ENCODE measurements at places on chromosomes 12 and 14.

DNA sequence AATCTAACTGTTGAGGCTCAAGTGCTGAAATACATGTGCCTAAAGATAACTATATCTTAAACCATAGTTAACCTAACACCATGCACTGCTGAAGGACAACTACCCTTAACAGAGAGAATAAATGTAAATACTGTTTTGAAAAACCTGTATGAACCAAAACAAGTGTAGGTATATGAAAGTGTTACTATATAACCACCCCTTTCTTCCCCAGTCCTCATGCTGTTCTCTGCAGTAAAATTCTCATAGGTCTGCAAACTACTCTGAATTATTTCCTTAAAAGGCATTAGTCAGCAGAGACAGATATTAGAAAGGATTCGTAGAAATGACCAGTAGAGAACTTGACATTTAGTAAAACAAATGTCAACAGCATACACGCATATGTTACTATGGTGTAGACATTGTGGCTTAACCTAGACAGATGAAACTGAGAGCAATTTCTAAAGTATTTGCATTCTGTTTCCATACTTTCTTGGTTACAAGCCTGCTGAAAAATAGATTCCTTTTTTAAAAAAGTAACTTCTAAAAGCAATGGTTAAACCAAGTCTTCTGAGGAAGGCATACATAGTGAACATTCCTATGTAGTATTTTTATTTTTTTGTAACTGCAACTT, 13.9 kb downstream of the CSRP2 start:
- no peak for DNase-seq

DNA sequence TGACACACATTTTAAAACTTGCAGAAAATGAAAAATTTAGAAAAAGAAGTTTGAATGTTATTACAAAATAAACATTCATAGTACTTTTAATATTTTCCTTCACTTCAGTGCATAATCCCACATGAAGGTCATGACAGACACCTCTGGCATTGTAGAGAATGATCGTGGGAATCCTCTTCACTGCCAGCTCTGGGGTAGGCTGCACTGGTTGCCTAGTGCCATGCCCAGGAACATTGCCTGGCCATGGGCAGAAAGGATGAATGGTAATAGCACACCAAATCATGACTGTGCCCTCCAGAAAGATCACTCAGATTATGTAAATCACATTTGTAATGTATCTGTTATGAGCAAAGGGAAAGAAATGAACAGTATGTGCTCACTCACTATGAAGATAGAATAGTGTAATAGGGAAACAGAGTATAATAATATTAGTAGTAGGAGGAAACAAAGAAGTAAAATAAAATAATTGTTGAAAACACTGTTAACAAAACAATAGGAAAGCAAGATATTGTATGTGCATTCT, 161.6 kb downstream of the PLCZ1 start:
- DNase-seq, result peak; percentile 41

- peak; percentile 35 for DNase-seq
Observed at GRCh38 chr12:104686196-104686595, 229.4 kb downstream of the CHST11 start.

- no peak for DNase-seq
Observed at GRCh38 chr14:85239791-85240190, 290.2 kb upstream of the FLRT2 start.

DNA sequence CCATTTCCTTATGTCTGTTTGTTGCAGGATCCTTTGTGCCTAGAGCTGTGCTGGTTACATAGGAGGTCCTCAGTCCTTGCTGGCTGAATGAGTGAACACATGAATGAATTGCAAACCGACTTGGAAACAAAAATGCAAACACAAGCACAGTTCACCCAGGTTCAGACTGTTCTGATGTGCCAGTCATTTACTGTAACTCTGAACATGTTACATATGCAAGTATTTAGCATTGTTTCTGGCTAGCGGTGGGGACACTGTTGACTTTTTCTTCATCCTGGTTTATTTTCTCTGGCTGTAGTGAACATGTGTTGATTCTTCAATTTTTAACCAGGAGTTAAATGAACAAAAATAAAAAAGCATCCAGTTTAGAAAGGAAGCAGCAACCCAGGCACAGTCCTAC, 33.4 kb downstream of the TSPAN9 start:
- DNase-seq, result no peak

- DNase-seq, result no peak
Observed at GRCh38 chr14:47490353-47490752, 185.1 kb downstream of the MDGA2 start.

- no peak for DNase-seq
Observed at GRCh38 chr12:132329036-132329719, at the start of gene GALNT9. TSS of gene GALNT9 (minus strand) at chr12:132329589. CDS start at chr12:132329203, 386 bp downstream.

DNA sequence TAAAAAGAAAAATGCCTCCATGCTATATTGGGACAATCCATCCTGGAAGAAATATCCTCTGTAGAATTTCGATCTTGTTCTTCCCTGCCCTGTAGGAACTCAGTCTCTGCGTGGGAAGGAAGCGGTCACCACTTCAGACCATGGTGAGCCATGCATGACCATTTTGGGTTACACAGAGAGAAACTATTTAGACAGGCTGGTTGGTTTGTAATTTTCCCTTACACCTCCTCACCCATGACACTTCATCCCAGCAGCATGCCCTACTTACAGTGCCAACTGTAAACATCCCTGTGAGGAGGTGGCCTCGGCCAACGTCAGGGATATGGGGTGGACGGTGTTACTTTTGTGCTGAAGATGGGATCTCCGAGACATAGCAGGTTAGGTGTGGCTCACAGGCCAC, 121.4 kb downstream of the SMOC1 start:
- no peak for DNase-seq

- no peak for DNase-seq
Observed at GRCh38 chr12:117523971-117524370, 162.5 kb upstream of the NOS1 start.

- DNase-seq, result no peak
Observed at GRCh38 chr14:61524936-61525292, 170.4 kb upstream of the HIF1A start.

- DNase-seq, result no peak
Observed at GRCh38 chr14:93173943-93174395, 10.7 kb downstream of the MOAP1 start.

GRCh38 chr12:41365653-41366171, 177.6 kb downstream of the PDZRN4 start:
- no peak for DNase-seq

DNA sequence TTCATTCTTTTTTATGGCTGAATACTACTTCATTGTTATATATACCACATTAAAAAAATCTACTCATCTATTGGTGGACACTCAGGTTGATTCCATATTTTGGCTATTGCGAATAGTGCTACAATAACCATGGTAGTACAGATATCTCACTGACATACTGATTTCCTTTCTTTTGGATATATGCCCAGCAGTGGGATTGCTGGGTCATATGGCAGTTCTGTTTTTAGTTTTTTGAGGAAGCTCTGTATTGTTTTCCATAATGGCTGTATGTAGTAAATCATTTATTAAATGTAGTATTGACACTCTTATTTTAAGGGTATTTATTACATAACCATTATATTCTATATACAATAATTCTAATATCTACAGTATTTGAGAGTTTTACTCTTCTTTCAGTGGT, 43.7 kb downstream of the PTCSC3 start:
- no peak for DNase-seq

GRCh38 chr14:73741386-73741875, 27.2 kb upstream of the PNMA1 start:
- DNase-seq, result peak; percentile 91

- DNase-seq, result no peak
Observed at GRCh38 chr12:124018539-124018938, 45.5 kb downstream of the ZNF664 start.

DNA sequence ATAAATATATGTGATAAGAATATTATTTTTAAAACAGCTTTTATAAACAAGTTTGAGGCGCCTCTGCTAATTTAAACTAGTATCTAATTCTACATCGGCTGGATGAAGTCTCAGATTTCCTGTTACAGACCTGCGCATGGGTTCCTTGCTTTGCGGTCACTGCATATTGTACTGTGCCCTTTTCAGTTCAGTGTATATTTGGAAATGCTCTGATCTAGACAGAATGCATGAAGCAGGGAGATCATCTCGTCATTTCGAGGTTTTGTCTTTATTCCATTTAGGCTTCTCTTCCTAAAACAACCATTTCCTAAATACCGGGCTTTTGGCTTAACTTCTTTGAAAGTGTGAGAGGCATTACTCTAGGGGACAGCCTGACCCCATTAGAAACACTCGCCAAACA, 25.6 kb downstream of the CRACR2A start:
- no peak for DNase-seq

- no peak for DNase-seq
Observed at GRCh38 chr14:95303552-95303951, 16.2 kb downstream of the CLMN start.

DNA sequence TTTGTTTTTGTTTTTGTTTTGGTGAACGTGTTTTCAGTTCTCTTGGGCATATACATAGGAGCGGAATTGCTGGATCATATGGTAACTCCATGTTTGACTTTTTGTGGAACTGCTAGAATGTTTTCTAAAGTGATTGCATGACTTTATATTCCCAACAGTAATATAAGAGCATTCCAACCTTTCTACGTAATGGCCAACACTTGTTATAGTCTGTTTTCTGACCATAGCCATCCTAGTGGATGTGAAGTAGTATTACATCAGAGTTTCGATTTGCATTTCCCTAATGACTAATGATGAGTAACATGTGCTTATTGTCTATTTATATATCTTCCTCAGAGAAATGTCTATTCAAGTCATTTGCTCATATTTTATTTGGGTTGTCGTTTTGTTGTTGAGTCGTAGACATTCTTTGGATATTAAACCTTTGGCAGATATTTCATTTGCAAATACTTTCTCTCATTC, 268.7 kb downstream of the AEBP2 start:
- DNase-seq, result peak; percentile 58

- no peak for DNase-seq
Observed at GRCh38 chr12:76084863-76085519, 506 bp upstream of the NAP1L1 start.

- peak; percentile 80 for DNase-seq
Observed at GRCh38 chr12:47022296-47022695, 57.1 kb upstream of the PCED1B start.

GRCh38 chr12:115267891-115268290, 583.9 kb upstream of the TBX3 start:
- peak; percentile 40 for DNase-seq

DNA sequence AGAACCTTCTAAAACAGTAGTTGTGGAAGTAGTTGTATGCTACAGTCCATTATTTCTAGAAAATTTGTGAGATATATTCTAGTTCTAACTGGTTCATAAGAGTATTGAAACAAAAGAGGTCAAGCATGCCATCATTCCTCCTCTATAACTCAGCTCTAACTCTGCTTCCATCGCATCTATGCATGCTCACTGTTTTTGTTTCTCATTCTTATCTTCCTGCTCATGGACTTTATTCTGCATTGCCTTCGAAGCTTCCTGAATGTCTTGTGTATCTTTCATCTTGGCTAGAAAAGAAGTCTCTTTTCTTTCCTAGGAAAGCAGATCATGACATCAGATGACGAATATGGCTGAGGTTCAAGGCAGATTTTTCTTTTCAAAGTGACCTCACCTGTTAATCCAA, 402 bp downstream of the LMNTD1 start:
- peak; percentile 59 for DNase-seq

DNA sequence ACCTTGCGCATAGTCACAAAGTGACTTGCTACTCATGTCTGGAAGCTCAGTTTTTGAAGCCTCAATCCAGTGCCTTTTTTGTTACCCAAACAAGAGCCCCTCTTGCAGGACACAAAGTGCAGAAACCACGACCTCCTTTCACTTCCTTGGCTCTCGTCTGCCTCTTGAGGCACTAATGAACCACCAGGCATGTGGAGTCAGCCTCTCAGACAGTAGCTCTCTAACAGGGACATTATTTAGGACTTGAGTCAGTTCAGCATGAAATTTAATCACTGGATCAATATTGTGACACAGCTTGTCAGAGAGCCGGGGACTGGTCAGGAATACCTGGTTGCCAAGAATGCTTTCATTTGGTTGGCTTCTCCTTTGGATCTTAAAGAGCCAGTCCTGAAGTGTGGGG, 46.7 kb downstream of the HSPB8 start:
- no peak for DNase-seq

GRCh38 chr14:94700336-94700735, 69.6 kb downstream of the GSC start:
- no peak for DNase-seq

- DNase-seq, result no peak
Observed at GRCh38 chr12:112498580-112498979, 79.8 kb downstream of the PTPN11 start.
